ENCODE measurements at places on chromosomes 6 and 20.

- DNase-seq = no peak
These were observed 225.4 kb downstream of the CDH4 start for GRCh38 chr20:61477451-61477861.

DNA sequence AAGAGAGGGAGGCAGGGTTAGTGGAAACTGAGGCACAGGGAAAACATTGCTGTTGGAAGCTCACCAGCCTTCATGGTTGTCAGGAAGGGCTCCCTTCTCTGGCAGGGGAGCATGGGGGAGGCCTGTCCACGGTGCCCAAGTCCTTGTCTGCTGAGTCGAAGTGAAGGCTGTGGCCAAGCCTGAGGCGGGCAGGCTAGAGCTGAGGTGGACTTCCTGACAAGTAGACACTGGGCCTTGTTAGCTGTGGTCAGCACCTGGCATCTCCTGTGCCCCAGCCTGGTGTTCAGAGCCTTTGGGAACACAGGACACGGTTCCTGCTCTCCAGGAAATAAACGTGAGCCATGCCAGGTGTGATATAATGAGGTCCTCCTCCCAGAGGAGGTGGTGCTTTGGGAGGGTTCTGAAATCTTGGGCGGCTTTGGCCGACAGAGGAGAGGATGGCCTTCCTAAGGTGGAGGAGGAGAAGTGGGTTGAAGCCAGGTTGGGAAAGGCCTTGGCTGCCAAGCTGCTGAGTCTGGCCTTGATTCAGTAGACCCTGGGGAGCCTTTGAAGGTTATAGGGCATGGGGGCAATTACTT, 138.4 kb upstream of the RNF24 start:
- no peak for DNase-seq

- no peak for DNase-seq
These were observed 784.2 kb downstream of the KIF16B start for GRCh38 chr20:15789079-15789478.

DNA sequence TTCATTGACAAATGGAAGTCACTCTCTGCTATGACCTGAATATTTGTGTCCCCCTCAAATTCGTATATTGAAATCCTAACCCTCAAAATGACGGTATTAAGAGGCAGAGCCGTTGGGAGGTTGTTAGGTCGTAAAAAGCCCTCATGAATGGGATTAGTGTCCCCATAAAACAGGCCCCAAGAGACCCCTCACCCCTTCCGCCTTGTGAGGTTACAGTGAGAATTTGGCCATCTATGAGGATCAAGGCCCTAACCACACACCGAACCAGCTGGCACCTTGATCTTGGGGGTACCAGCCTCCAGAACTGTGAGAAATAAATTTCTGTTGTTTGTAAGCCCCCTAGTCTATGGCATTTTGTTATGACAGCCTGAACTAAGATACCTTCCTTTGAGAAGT, 52.5 kb upstream of the SLC22A16 start:
- no peak for DNase-seq

GRCh38 chr20:4776079-4776630, 54.4 kb downstream of the PRND start:
- no peak for DNase-seq

GRCh38 chr20:62413896-62414481, 6.9 kb upstream of the CABLES2 start:
- DNase-seq = no peak

- DNase-seq = no peak
These were observed 4.9 kb upstream of the ZFP57 start for GRCh38 chr6:29685718-29686326.

GRCh38 chr6:5308066-5308465, 46.8 kb downstream of the FARS2 start:
- no peak for DNase-seq

DNA sequence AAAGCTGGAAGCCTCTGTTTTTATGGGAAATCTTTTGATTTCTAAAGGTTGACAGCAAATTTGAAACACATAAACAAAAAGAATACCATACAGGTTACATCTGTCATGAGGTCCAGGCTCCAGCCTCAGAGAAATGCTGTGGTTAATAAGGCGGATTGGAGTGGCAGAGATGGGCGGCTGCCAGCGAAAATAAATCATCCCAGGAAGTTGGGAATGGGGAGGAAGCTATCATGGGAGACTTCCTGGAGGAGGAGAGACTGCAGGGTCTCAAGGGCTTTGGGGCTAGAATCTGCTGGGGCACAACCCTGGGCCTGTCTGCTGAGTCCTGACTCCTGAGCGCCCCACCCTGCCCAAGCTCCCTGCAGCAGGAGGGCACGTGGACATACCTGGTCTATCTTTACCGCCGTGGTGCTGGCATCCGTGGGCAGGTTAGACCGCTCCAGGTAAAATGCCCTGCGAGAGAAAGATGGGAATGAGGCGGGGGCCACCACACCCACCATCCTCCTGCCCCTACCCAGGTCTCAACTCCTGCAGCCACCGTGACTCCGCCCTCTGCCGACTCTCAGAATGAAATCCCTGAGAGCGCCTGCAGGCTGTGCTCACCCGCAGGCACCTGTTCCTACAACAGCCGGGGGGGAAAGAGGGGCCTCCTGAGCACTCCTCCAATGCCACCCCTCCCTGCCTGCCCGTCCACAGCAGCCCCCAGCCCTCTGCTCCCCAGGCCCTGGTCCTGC, 197.3 kb downstream of the PREX1 start:
- no peak for DNase-seq

DNA sequence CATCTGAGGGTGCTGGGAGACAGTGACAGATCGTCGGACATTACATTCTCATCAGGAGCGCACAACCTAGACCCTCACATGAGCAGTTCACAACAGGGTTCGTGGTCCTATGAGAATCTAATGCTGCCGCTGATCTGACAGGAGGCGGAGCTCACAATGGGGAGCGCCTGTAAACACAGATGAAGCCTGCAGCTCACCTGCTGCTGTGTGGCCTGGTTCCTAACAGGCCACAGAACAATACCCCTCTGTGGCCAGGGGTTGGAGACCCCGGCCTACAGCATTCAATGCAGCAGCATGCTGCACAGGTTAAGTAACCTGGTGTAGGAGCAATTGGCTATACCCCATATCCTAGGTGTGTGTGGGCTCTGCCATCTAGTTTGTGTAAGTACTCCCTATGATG, 19.5 kb downstream of the ANKRD60 start:
- DNase-seq = no peak

GRCh38 chr20:41391587-41392001, 25.0 kb upstream of the EMILIN3 start:
- no peak for DNase-seq

DNA sequence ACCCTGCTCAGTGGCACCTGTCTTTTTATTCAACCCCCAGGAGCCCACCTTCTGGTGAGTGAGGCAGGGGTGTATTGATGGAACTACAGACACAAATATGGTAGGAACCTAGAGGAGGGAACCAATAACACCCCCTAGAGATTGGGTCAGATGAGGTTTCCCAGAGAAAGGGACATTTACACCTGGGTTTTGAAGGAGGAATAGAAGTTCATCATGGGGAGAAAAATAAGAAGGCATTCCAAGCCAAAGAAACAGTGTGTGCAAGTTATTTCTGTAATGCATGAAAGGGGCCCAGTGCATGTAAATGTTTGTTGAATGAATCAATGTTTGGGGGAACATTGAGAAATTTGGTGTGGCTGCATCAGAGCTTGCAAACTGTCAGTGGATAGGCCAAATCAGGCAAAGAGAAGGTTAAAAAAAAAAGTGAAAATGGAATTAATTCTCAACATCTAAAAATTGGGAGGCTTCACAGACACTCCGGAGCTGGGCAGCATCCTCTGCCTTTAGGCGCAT, 11.1 kb upstream of the KIAA1755 start:
- DNase-seq = no peak

DNA sequence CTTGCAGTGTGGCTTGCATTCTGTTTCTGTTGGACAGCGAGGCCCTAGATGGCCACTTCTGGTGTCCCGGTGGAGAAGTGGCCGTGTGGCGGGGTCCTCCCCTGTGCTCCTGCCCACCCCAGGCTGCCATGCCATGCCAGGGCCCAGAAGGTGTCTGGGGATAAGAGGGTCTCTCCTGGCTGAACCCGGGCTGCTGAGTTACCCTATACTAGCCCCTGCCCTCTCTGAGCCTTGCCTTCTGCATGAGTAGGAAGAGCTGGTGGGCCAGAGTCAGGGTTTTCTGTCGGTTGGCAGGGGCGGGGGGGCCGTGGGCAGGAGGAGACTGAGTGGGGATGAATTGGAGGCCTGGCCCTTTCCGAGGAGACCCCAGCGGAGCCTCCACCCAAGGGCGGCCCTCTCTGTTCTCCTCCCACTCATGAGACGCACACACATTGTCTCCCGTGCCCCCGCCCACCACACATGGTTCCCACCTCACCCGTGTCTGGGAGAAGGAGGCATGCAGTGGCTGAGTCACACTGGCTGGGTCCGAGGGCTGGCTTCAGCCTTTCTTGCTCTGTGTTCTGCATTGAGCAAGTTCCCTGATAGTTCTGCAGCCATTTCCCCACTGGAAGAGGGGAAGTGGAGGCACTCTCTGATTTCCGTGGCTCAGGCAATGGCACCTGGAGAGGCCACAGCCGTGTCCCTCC, 24.6 kb downstream of the VSTM2L start:
- no peak for DNase-seq

GRCh38 chr6:154555073-154555677, 44.7 kb upstream of the CNKSR3 start:
- no peak for DNase-seq

DNA sequence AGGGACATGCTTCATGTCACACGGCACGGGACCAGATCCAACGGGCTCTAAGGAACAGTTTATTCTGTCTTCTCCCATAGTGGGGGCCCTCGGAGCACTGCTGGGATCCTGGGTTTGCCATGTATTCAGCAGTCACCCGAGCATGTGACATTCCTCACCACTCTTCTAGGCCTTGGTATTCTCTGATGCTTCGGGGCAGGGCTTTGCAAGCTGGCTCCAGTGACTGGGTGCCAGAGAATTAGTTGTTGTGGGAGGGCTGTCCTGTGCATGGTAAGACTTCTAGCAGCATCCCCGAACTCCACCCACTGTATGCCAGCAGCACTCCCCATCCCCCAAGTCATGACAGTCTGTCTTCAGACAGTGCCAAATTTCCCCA, 5.4 kb downstream of the CCN5 start:
- DNase-seq = no peak

DNA sequence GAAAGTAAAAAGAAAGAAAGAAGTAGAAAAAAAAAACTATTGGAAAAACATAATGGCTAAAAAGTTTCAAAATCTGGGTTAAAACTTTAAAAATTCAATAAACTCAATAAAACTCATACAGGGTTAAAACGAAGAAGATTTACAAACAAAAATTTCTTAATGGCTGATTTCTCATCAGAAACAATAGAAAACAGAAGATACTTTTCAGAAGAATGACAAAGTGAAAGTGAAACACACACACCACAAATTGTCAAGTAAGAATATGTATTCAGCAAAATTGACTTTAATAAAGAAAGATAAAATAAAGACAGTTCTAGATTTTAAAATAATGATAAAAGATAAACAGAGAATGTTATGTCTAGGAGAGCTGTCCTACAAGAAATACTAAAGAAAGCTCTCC, 618.9 kb upstream of the GJE1 start:
- no peak for DNase-seq

- no peak for DNase-seq
These were observed 92.4 kb downstream of the SCML4 start for GRCh38 chr6:107731422-107732319.

- no peak for DNase-seq
These were observed 46.0 kb upstream of the TOP1 start for GRCh38 chr20:40982415-40983145.

DNA sequence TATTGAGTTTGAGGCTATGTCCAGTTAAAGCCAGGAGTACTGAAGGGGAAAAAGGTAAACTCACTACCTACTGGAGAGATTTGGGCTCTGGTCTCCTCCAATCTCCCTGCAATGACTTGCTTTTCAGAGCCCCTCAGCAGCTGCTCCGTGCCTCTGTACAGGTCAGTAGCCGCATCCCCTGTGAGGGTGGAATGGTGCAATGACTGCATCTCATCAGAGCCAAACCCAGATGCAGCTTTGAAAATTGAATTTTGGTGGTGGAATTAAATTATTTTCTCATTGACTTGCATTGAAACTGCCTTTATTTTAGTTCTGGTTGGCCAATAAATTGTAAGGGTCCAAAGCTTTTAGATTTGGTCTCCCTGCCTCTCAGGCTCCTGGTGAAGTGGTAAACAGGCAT, 166.7 kb downstream of the DLL1 start:
- no peak for DNase-seq

DNA sequence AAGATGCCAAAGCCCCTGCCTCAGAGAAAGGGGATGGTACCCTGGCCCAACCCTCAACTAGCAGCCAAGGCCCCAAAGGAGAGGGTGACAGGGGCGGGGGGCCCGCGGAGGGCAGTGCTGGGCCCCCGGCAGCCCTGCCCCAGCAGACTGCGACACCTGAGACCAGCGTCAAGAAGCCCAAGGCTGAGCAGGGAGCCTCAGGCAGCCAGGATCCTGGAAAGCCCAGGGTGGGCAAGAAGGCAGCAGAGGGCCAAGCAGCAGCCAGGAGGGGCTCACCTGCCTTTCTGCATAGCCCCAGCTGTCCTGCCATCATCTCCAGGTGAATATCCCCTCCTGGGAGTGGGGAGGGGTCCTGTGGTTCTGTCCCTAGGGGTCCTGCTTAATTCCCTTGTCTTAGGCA, 1.1 kb downstream of the MYLK2 start:
- DNase-seq = no peak

GRCh38 chr20:17320456-17320855, 93.6 kb downstream of the PCSK2 start:
- DNase-seq = no peak

DNA sequence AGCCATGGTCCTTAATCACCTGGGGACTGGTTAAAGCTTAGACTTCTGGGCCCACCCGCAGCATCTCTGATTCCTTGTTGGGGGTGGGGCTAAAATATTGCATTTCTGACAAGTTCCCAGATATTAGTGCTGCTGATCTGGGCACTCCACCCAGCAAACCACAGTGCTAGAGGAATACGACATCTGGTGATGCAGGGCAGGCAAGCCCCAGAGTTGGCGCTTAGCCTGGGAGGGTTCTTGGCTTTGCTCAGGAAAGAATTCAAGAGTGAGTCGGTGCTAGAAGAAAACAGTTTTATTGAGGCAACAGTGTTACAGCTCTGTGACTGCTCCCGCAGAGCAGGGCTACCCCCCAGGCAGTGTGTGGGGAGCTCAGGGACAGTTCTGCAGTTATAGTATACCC, 210.7 kb downstream of the TFAP2C start:
- no peak for DNase-seq

DNA sequence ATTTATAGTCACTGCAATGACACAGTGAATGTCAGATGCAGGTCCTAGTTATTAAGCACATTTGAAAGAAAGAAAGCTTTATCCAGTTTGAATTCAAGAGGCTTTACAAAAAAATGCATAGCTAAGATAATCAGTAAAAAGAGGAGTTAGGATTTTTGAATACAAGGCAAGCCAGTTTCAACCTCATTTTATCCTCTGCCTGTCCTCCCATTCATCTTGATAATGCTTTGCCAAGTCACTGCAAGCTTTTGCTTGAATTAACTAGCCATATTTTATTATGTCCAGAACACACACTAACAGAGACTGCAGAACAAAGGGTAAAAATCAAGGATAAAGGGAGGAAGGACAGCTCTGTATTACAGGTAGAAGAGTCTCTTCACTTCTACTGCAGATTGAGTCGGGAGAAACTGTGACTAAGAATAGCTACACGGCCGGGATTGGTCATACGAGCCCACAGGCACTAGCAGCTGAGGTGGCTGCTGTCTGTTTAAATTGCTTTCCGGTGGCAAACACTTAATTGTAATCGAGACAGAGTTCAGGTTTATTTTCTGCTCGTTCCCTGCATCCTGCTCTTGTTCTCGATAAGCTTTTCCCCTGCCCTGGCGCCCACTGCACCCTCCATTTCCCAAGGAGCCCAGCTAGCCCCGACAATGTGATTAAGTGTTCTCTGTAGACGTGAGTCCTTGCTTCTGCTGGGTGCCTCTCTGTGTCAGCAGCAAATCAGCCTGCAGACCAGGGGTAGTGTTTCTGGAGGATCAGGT, 30.5 kb upstream of the AKAP12 start:
- DNase-seq = no peak
